Colonic mucosa (tissue), 4 donors: ENCODE measurements at places on chromosomes 12 and 14.

DNA sequence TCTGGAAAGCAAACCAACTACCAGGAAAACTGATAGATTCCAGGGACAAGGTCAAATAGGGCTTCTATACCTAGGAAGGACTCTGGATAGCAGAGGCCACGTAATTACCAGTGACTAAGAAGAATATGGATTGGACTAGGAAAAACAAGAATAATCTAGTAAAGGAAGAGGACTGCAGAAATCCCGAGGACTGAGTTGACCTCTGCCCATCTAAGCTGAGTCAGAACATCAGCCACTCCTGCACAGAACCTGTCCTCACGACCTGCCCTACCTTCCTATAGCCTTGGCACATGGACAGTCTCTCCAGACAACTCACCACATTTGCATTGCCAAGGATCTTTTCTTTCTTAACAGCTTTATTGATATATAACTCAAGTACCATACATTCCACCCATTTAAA is 2.3 kb downstream of the OR6J1 start:
- DNase-seq: no peak

- DNase-seq: no peak
Measured at GRCh38 chr12:79360936-79361335, 329.8 kb downstream of the PAWR start.

DNA sequence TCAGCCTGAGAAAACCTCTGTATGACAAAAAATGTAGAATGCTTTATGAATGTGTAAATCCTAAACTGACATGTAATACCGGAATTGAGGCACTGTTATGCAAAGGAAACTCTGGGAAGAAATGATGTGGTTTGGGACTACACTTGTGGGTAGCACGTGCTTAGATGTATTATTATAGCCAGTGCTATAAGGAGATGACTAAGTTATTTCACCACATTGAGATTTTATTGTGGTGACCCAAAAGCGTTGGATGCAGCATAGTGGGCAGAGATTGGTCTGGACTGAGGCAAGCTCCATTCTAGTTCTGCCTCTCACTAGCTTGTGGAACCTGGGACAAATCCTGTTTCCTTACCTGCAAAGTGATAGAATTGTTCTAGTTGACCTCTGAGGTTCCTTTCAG is 172.2 kb downstream of the SNAPC1 start:
- DNase-seq: no peak

DNA sequence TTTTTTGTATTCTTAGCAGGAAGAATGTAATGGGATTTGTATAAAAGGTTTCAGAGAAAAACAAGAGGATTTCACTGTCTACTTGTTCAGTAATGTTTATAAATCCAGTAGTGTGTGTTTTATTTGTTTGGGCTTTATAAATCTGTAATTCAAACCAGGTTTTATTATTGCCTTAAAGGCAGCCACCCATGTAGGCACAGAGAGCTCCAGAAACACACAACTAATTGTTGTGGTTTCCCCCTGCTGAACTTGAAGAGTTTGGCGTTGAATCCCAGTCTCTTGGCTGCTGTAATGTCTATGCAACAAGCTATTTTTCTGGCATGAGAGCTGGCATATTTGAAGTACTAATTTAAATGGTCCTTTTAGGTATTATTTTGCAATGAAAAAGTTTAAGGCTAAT is 63.4 kb upstream of the SLCO1C1 start:
- no peak for DNase-seq

DNA sequence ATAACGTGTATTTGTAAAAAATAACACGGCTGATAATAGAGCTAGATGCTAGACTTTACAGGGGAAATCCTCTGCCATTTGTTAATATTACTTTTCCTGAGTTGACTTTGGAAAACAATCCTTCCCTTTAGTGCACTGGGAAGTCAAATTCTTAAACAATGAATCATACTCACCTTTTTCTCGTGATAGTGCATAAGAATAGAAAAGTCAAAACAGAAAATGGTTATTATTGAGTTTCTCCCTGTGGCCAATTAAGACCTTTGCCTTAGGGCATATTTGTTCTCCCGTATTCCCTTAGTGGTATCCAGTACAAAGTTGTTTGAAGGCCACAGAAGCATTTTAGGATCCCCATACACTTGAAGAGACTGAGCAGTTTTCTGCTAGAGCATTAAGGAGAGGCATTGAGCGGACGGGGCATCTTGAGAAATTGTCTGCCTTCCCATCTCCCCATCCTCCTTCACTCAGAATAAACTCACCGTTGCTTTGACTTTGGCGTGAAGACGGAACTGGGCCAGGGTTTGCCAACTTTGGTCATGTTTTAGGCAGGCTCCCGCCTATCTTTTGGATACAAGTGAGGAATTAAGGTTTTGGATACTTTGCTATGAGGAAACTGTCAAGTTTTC is 171.3 kb downstream of the TMTC2 start:
- DNase-seq: no peak

GRCh38 chr12:24197532-24197931 is 248.1 kb upstream of the SOX5 start:
- DNase-seq: no peak

DNA sequence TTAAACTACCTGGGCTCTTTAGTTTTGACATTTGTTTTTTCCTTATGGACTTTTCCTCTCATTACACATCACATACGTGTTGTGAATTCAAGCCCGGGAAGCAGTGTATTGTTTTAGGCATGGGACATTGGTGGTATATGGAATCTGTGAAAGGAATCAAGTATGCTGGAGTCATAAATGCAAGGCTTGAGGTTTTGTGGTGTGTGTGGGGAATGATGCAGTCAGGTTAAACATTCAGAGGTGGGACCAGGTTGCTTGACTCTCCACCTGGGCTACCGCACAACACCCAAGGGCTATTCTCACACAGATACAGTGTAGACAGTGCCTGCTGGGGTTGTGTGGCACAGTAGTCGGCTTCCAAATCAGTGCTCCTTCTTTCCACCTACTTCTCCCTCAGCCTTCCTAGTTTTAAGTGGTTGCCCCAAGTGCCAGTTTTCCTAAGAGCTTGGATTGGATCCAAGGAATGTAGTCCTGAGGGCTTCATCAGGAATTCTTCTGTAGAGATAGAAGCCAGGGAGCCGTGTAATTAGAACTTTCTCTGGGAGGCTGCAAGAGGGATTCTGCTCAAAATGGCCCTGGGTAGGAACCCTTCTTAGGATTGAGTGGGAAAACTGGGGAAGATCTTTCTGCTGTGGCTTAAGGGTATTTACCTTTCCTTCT is 243.7 kb downstream of the C12orf75 start:
- no peak for DNase-seq

DNA sequence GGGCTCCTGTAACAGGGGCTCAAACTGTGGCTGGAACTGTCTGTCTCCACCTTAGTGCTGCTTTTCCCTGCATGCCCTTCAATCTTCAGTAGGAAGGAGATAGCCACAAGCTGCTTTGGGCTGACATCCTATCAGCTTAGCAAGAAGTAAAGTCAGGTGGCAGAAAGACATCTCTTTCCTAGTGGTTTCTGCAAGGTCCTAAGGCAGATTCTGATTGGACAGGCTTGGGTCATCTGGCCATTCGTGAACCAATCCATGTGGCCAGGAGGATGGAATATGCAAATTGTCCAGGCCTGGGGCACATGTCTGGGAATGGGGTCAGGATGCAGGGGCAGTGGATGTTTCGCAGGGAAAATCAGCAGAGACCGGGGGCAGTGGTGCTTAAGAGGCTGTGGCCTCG is 5.2 kb downstream of the RITA1 start:
- no peak for DNase-seq

DNA sequence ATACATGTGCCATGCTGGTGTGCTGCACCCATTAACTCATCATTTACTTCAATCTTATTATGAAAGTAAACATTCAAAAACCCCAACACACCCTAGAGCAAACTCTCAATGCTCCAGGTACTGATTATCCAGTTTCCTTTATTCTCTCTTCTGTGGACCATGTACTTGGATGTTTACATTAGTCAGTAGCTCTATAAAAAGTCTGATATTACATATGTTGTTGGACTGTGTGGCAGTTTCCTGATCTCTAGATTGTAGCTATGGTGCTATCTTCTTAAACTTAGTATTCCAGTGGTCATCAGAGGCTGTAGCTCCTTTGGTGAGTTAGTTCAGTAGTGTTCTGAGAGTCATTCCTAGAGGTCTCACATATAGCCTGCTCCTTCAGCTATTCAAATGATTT is 25.1 kb upstream of the ITGA5 start:
- DNase-seq: no peak

DNA sequence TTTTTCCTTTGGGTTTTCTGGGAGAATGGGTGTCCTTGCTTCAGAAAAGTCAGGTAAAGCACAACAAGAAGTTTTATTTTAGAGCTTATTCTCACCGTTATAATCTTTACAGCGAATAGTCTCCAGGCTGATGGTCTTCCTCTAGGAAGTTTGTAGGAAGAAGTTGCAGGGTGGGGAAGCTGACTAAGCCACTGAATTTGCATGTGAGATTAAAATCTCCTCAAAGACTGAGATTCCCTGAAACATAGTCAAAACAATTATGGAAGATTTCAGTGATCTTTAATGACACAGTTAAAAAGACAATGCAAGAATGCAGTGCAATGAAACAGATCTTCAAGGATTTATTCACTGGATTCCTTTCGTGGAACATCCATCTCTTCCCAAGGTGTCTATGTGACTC is 1.2 kb downstream of the TAS2R10 start:
- no peak for DNase-seq

GRCh38 chr12:11724888-11725311 is 75.4 kb downstream of the ETV6 start:
- DNase-seq: no peak

GRCh38 chr14:21498540-21499526 is 12.3 kb downstream of the METTL3 start:
- no peak for DNase-seq

GRCh38 chr12:857611-858010 is 91.9 kb downstream of the RAD52 start:
- no peak for DNase-seq

DNA sequence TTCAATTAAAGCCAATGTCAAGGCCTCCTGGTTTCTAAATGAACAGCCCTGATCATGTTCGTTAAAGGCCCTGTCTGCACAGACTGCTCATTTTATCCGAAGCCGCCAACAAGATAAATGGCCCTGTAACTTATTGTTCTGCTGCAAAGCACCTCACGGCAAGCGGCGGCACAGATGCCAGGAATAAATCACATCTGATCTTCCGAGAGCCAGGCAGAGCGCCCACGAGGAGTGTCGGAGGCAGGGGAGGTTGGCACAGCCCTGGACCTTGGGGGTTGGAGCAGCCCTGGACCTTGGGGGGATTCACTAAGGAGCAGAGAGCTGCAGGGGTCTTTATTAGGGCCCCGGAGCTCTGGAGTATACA is 110.5 kb downstream of the SCARB1 start:
- no peak for DNase-seq

DNA sequence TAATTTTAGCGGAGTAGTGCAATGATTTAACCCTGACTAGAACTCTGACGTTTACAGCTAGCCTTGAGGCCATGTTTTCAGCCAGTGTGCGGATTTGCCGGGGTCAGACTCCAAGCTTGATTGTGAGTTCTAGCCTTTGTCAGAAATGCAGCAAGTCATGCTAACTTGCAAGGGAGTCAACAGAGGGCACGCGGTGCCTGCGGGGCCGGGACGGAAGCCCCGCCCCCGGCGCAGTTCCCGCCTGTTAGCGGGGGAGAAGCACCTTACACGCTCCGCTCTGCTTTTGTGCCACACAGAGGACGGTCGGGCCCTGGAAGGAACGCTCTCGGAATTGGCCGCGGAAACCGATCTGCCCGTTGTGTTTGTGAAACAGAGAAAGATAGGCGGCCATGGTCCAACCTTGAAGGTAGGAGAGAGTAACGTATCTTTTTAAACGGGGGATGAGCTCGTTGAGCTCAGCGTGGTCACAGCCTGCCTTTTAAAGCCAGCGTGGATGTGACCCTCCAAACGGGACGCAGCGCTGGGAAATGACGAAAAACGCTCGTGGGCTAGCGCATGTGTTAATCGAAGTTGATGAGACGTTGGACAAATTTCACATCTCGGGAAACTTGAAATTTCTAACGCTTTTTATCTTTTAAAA is 14.8 kb upstream of the EID3 start:
- DNase-seq: peak; percentile 91

DNA sequence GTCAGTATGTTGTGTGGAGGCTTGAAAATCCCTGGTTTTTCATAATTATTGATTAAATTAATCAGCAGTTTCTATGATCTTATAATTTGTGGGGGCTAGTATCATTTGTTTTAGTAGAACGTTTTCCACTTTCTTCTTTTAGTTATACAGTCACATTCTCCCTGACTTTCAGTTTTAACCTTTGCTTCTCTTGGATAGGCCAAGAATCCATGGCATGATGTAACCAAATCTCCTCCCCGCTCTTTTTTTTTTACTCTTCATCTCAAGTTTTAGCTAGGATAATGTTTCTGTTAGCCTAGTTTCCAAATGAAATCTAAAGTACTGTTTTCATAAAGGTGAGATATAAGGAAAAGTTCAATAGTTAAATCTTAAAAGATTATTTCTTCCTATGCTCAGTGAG is 106.5 kb downstream of the TMEM117 start:
- no peak for DNase-seq

- no peak for DNase-seq
Measured at GRCh38 chr12:95988506-95989275, 7.5 kb downstream of the HAL start.

DNA sequence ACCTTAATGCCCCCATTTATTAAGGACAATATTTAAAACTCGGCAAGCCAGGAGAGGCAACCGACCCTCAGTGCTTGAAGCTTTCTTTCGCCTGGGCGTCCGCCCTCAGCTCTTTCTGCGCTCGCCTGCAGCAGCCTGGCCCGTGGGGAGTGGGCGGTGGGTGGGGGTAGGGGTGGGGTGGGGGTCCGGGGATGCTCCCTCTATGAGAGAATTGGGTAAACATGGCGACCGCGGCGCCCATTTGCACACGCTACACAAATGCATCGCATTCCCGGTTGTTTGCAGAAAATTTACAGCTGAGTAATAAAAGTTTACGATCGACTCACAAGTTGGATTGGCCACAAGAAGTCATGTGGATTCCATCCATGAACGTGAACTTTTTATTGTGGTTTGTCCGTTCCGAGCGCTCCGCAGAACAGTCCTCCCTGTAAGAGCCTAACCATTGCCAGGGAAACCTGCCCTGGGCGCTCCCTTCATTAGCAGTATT is 7.7 kb downstream of the HOXC8 start:
- peak; percentile 40 for DNase-seq

DNA sequence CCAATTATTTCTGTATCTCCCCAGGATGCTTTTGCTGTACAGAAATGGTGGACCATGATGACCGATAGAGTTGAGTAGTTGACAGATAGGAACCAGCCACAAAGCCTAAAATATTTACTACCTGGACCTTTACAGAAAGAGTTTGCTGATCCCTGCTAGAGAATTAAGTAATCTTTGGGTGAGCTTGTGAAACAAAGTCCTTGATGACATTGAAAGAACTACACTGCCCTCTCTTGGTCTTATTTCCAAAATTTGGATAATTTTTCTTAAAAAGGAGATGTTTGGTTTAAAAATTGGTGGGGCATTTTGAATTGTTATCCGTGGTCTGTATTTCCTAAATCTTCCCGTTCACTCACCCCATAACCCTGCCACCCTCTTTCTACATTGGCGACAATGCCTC is 13.7 kb upstream of the TCTN1 start:
- no peak for DNase-seq

DNA sequence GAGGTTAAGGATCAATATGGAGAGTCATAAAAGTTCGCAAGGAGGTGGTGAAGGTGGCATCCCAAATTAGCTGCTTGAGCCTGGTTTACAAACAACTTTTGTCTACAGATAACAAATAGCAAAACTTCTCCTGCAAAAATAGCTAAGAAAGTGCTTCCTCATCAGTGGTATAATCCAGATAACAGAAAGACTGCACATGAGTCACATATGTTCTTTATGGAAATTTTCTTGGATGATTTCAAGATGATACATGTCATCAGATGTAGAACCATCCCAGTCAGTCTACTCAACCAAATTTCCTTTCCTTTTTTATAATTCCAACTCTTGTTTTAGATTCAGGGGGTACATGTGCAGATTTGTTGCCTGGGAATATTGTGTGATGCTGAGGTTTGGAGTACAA is 133.0 kb downstream of the BTG1 start:
- DNase-seq: no peak
